ENCODE measurements at places on chromosomes 2 and 18.

DNA sequence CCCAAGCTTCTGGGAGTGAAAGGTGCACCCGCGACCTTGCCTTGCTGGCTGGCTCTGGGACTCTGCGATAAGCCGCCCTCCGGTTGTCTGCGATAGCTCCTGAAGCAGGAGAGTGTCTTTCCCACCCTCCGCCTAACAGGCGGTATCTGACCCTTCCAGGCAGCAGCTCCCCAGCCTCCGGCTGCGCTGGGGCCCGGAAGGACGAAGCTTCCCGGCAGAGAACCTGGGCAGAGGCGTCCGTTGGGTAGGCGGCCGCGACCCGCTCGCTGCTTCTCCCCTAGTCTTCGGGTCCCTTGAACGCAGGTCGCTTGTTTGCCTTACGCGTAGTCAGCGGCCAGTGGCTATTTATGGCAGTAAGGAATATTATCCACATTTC lies 446 bp upstream of the RHBDD1 start:
- no peak for DNase-seq

GRCh38 chr2:45855374-45855773 lies 203.9 kb downstream of the PRKCE start:
- peak; percentile 54 for DNase-seq

GRCh38 chr18:63107931-63108330 lies 211.6 kb downstream of the BCL2 start:
- no peak for DNase-seq

- no peak for DNase-seq
These were observed 385.2 kb downstream of the CMPK2 start for GRCh38 chr2:6480514-6480913.

DNA sequence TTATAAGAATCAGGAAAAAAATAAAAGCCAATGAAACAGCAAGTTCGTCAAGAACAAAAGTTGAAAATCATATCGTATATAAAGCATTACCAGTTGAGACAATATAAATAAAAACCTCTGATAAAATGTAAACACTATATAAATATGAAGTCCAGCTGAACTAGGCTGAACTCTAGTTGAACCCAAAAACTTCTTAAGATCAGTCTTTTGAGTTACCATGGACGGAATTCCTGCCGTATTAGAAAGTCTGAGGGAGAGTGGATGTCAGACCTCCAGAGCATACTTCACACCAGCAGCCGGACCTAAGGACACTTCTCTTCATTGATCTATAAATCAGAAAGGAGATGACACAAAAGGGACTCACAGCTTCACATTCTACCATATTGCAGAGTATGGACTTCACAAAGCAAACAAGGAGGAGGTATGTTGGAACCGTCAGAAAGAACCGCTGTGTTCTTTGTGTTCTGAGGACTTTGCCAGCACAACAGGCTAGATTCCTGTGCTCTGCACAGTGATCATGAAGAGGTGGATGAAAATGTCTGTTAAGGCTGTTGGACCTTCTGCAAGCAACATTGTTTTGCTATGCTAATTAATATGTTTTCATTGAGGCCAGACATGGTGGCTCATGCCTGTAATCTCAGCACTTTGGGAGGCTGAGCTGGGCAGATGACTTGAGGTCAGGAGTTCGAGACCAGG lies 67.2 kb upstream of the SP5 start:
- no peak for DNase-seq

GRCh38 chr2:12742891-12743290 lies 26.2 kb downstream of the TRIB2 start:
- no peak for DNase-seq

DNA sequence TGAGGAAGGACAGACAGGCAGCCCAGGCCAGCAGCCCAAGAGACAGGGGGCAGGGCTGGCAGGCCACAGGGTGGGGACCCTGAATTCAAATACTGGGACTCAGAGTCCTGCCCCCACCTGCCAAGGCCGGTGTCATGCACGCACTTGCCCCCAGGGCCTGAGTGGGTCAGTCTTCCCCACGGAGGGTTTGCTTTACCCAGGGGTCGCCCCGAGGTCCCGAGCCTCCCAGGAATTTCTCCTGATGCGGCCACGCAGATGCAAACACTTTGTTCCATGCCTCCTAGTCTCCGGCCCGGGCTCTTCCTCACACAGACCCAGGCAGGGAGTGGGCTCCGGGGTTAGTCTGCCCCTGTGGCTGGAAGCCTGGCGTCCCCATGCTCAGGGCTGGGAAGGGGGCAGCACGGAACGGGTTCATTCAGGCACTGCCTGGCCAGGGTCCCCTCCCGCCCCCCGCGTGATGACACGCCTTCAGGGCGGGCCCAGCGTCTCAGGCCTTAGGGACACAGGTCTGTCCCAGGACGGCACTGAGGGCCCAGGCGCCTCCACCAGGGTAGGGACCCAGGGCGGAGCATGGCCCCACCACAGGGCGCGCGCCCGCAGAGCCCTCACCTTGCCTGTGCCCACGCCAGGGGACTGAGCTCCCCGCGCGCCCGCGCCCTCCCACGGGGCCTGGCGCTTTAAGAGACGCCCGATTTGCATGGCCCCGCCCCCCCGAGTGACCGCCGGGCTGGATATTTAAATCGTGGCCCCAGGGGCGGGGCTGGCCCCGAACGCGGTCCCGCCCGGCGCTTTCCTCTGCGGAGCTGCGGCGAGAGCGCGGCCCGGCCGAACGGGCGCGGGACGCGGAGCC lies at the start of gene SNED1:
TSS of gene SNED1 (plus strand) at position 763 of the 850 bp plus-strand sequence. CDS start 220 bp downstream, outside the sequence.
- DNase-seq: peak; percentile 54

GRCh38 chr2:201049455-201049854 lies 22.0 kb downstream of the HYCC2 start:
- DNase-seq: no peak

DNA sequence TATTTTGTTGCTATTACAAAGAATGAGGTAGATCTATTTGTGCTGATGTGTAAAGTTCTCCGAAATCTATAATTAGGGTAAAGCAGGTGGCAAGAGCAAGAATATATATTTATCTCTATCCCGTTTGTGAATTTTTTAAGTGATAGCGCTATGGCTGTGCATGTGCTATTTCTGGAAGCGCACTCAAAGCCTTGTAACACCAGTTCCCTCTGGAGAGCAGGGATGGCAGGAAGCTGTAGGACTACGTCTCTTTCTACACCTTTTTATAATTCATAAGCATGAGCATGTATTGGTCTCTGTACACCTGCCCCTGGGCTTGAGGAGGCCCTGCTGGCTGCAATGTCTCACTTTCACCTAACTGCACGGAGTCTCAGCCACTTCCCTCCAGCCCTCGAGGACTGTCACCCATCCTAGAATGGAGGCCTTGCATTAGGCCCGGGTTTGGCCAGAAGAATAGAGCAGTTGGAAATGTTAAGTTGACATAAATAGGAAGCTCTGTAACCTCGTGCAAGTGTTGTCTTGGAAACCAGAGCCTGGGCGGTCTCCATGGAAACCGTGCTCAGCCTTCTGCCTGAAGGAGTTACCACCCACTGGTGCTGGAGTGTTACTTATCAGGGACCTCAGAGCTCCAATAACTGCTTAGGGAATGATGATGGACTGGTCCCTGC lies 20.9 kb downstream of the ITM2C start:
- no peak for DNase-seq

DNA sequence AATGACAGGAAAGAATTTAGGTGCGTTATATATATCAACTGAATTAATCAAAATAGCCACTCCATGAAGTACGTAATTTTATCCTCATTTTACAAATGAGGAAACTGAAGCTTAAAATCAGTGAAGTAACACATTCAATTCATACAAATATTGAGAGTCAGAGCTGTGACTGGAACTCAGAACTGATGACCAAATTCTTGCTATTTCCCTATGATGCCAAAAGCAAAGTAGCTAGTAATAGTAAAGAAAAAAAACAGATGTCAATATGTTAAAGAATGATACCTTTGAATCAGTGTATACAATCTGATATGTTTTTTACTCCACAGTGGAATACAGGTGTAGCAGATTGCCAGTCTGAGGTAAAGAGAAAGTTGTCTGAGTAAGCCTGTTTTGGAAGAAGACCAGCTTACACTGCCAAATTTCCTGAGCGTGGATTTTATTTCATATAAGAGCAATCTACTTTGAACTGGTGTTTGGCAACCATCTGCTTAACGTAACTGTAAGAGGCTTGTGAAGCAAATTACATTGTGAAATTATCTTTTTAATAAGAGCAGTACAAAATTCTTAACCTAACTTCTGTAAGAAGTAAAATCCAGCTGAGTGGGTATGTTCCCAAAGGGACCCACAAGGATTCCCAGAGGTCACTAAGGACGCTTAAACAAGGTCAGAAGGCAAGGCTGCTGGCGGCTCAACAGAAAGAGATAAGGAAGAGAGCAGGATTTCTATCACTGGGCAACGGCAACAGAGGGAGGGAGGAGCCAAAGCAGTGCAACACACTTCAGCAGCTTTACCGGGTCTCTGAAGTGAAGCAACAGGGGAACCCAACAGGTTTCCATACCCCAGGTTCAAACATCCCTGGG lies 85.6 kb downstream of the IKZF2 start:
- peak; percentile 5 for DNase-seq

DNA sequence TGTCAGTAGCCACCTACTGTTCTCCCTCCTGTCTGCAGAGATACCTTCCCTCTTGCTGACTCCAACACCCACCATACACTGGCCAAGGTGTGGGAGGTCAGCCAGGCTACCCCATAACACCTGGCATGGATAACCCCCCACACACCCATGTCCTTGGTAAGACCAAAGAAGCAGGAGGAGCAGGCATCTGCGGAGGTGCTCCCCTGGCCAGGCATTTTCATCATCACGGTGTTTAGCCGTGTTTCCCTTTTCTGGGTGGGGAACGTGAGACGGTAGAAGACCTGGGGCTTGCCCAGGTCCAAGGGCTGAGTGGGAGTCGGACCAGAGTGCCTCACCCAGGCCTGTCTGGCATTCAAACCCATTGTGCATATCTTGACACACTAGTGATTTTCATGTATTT lies 150.3 kb downstream of the SMAD7 start:
- DNase-seq: no peak

GRCh38 chr2:67006373-67006960 lies 390.7 kb upstream of the ETAA1 start:
- no peak for DNase-seq

DNA sequence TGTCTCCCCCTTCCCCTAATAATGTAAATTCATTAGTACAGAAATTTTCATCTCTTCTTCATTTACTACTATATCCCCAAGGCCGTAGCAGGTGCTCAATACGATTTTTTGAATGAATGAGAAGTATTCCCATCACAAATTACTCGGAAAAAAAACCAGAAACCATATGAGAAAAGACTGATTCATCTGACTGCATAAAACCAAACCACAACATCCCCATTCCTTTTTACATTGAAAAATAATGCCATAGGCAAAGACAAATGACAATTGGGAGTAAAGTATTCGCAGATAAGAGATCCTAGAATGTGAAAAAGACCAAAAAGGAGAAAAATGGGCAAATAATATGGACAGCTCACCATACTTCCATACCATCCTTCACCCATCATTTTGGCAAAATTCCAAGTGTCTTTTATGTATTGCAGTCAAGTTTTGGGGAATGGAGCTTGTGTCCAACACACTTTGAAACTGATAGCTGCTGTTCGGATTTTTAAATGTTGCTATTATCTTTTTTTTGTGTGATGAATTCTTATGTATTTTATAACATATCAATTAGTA lies 1.5 kb downstream of the ZC3H8 start:
- DNase-seq: no peak

- DNase-seq: peak; percentile 66
These were observed 22.2 kb downstream of the SPAG16 start for GRCh38 chr2:213306316-213306942.

DNA sequence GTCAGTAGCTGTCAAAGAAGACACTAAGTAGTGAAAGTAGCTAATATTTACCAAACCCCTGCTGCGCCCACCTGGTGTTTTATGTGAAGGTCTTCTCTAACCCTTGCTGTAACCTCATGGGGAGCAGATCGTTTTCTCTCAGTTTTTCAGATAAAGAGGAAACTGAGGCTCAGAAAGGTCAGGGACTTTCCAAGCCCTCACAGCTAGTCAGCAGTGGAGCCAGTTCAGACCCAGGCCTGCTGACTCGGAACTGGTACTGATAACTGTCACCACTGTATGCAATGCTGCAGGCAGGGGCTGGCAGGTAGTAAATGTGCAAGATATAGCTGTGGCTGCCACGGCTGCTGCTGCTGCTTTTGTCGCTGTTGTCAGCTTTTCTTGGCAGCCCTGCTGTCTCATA lies 69.1 kb downstream of the LRRFIP1 start:
- DNase-seq: no peak

DNA sequence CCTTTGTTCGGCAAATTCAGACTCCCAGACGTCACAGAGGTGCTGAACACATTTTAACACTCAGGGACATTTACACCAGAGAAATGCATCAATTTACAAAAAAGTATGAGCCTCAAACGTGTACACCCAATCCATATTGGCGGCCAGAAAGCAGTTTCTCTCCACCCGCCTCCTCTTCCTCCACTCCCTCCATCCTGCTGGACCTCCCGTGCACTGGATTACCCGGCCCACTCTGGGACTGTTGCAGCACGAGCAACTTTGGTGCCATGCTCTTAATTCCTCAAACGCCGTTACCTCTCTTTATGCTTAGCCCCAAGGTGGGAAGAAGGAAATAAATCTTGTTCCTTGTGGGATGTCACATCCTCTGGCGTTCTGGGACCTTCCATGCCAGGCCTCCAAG lies 243.4 kb downstream of the ZNF516 start:
- no peak for DNase-seq

DNA sequence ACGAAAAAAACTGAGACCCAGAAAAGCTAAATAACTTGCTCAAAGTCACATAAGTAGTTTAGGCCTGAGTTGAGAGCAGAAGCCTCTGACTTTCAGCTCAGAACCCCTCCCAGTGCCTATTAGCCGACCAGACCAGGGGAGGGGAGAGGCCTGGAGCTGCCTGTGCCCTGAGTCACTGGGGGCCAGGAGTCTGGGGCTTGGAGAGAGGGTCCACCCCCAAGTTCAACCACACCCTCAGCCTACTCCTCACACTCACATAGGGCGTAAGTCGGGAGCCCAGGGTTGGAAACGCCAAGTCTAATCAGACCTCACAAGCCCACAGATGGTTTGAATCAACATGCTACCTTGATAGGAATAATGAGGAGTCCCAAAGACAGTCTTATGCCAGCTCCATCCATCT lies 12.6 kb upstream of the PKDCC start:
- DNase-seq: peak; percentile 75

- DNase-seq: no peak
These were observed 319.6 kb upstream of the REV1 start for GRCh38 chr2:99809259-99809900.

- no peak for DNase-seq
These were observed 43.6 kb downstream of the ERBB4 start for GRCh38 chr2:212495046-212495445.

DNA sequence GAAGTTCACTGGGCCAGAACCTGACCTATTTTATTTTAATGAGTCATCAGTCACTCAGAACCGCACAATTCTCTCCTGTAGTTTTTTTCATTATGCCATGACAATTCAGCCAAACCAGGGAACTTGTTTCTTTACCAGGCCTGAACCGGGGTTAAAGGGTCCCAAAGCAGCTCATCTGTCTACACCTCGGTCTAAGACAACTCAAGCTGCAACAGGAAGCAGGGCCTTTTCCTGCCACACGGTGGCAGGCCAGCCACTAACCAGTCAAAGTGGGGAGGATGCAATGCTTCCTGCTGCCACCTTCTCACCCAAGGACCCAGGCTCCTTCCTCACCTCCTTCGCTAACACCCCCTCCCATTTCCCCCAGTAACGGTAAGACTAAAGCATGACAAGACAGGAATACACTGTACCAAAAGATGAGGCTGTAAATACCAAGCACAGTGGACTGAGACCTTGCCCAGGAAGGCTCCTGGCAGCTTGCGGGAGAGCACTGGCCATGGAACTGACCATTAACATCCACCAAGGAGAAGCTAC lies 56.7 kb upstream of the ACKR3 start:
- peak; percentile 62 for DNase-seq

- no peak for DNase-seq
These were observed 25.7 kb upstream of the NCK2 start for GRCh38 chr2:105718846-105719481.

- DNase-seq: no peak
These were observed 25.0 kb downstream of the BCL11A start for GRCh38 chr2:60528281-60529020.

All from fibroblast of upper back skin (primary cell).